NCI-H187 (cell line): ENCODE measurements at places on chromosomes 2 and 18.
A peak's percentile ranks its signal among the peaks of the same experiment; 100 is the strongest.

DNA sequence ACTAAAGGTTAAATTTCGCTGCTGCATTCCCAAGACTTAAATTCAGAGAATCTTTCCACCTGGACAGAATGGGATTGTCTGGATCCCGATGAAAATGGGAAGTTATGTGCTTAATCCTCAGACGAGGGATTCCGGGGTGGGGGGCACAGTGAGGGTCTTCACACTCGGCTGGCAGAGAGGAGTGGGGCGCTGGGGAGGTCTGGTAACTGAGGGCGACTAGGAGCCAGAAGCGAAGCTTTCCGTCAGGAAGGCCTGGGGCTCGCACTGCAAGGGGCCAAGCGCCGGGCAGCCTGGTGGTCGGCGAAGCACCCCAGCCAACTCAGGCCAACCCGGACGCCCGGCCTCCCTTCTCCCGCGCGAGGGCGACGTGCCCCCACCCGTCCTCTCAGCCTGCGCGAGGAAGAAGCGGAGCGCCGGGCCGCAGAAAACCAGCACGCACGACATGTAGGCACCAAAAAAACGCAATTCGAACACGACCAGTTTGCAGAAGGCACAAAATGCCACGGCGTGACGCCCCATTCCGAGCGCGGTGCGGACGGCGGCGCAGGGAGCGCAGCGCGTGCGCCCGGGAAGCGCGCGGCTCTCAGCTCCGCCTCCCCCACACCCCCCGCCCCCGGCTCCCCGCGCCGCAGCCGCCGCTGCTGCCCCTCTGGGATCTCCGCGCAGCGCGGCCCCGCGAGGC, 188.1 kb downstream of the ZEB2 start:
- no peak for DNase-seq

- DNase-seq: no peak
Observed at GRCh38 chr18:32930695-32931301, 158.0 kb upstream of the KLHL14 start.

DNA sequence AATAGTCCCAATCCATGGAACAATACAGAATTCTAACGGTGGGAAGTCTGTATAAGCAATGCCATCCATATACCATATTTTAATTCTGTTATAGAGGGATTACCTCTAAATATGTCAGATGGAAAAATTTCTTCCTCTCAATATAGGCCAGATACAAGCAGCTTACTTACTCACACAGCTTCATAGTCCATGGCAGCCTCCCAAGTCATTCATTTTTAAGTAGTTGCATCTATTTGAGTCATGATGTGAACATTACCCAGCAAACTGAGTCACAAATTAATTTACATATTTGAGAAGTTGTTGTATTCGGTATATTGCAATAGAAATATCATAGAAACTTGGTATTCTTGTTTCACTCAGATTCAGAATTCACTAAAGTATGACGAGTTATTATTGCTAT, 20.3 kb downstream of the TBR1 start:
- no peak for DNase-seq

DNA sequence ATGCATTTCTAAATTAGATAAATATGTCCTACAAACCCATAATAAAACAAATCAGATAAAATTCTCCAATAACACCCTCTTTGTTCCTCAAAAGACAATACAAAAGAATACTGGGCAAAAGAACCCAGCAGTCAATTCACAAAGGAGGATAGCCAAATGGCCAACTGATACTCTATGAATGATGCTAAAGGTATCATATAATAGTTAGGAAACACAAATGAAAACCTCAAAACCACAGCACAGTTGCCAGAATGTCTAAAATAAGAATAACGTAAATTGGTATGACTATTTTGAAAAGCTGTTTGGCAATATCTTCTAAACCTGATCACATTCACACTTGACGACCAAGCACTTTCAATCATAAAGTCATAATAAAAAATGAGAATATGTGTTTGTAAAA, 315.4 kb downstream of the CDH7 start:
- no peak for DNase-seq

DNA sequence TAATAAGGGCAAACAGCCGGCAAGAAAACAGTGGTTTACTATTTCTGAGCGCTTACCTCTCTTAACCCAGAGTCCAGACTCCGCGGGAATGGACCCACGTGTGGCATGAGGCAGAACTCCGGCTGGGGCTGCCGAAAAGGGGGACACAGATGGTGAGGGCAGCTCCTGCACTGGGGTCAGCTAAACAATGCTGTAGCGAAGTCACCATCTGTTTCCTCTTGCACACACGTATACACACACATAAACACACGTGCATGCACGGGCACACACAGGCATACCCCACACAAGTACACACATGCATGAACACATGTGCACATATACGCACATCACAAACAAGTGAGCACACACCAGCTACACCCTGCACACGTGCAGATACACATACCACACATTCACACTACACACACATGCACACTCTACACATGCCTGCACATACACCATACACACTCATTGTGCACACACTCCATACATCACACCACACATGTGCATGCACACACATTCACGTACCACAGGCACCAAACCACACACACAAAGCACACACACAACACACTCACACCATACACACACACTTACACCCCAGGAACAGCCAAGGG, 105.9 kb upstream of the ID2 start:
- DNase-seq: no peak

- DNase-seq: no peak
Observed at GRCh38 chr2:218229239-218229638, 12.2 kb downstream of the ARPC2 start.

- DNase-seq: peak; percentile 11
Observed at GRCh38 chr2:205889114-205889513, 196.9 kb downstream of the INO80D start.

GRCh38 chr18:59517446-59518165, 158.5 kb upstream of the LMAN1 start:
- DNase-seq: no peak

- no peak for DNase-seq
Observed at GRCh38 chr18:74500372-74500771, 4.2 kb downstream of the CNDP2 start.

GRCh38 chr2:152395572-152395971, 60.6 kb downstream of the FMNL2 start:
- DNase-seq: no peak

DNA sequence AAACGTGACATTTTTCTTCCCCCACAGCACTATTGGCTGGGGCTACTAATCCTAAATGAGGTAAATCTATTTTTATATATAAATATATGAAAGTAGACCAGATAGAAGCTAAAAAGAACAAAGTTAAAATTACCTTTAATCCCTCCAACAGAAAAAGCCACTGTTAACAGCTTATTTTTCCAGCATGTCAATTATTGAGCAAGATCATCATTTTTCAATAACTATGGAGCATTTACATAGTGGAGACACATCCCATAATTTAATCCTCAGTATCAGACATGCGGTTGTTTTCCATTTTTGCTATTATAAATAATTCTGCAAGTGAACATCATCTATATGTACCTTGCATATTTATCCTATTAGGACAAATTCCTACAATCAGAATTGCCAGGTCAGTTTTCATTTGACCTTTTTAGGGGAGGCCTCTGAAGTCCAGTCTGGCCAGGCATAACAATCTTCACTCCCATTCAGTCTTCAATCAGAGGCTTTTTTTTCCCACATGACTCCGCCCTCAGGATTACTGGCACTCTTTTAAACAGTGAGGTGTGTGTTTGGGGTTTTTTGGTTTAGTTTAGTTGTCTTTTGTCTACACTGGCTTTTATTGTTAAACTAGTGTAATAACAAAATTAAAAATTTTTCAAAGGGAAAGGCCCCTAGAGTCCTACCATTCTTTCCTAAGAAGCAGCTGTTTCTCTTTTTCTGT, 29.2 kb downstream of the SMARCAL1 start:
- DNase-seq: no peak

GRCh38 chr2:169661265-169661664, 32.9 kb downstream of the CFAP210 start:
- no peak for DNase-seq

- DNase-seq: no peak
Observed at GRCh38 chr2:108943751-108944150, 45.3 kb downstream of the EDAR start.

DNA sequence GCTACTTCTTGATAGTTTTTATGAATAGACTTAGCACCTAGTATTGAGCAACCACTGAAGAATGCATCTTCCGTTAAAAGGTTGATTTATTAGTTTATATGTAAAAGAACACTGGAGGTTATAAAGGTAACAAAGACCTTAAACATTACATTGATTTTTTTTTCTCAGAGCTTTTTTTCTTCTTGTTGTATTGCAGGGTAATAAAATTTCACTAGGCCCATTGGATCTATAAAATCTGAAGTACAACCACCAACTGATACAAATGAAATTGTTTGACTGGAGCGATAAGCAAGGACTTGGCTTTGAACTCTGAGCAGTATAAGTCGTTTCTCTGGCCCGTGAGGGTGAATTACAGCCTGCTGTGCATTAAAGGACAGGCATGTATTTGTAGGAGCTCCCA, 344.0 kb downstream of the LRRTM1 start:
- DNase-seq: no peak

GRCh38 chr2:203763241-203763937, 57.0 kb downstream of the CD28 start:
- no peak for DNase-seq

GRCh38 chr18:31247574-31248199, 70.3 kb upstream of the DSG1 start:
- no peak for DNase-seq

GRCh38 chr2:96954011-96954846, 32.2 kb downstream of the FAM178B start:
- DNase-seq: no peak

- no peak for DNase-seq
Observed at GRCh38 chr2:160332318-160332717, 132.2 kb upstream of the ITGB6 start.

DNA sequence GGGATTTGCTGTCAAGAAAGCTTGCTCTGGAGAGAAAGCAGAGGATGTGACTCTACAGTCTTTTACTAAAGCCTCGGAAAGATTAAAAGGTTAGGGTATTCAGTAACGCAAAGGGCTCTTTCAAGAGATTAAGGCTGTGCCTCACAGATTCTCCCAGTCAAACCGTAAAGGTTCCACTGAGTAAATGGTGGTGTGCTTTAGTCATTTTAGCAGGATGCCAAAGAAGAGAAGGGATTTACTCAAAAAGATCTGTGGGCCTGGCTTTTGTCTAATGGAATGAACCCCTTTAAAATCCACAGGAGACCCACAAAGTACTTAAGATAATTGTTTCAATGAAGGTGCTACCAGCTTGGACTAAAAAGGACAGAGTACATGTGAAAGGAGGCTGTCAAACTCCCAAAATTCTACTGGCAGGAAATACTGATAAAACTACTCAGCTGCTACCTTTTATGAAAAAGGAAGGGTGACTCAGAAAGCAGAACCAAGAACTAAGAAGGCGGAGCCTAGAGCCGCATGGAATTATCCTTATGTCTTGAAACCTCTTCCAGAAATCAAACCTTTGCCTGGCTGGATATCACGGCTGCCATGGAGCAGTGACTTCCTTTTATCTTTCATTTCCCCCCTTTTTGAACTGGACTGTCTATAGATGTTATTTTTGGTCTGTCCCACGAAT, 670.2 kb upstream of the ZEB2 start:
- DNase-seq: no peak

DNA sequence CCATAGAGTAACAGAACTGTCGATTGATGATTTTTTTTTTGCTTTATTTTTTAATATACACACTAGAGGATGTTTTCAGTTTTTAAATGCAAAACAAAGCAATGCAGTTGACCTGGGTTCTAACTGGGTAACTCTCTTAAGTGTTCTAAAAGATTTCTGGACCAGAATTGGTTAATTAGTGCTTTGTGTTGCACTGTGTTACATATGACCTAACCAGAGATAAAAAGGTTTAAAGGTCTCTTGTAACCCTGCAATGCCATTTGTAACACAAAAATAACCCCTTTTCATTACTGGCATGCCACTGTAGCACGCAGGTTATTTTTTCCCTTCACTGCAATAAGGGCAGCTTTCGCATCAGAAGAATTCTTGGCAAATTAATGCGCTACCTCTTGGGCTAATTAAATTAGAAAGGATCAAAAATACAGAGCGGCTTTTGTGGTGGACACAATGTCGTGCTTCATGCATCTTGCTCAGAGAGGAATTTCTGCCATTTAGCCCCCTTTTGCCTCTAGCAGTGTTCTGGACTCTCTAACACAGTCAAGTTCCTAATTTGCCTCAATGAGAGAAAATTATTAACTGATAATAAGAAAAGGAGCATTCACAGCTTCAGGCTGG, 250.8 kb upstream of the ZEB2 start:
- no peak for DNase-seq

DNA sequence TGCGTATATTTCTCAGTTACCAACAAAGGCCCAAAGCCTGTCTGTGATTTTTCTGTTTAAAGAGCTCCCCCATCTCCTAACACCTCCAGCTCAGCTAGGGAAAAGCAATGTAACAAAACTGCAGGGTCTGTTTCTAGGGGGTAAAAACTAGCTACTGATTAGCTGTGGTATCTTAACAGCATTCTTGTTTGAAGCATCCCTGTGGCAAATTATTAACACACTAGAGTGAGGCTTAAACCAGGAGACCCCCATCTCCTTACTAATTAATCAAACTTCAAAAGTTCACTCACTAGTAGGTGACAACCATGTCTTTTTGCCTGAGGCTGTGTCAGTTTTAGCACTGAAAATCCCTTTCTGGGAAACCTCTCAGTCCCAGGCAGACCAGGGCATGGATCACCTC, 186.2 kb upstream of the PARD3B start:
- no peak for DNase-seq

GRCh38 chr2:212858496-212858895, 292.9 kb downstream of the IKZF2 start:
- DNase-seq: no peak

GRCh38 chr2:39247512-39248043, 3.8 kb upstream of the CDKL4 start:
- DNase-seq: no peak

GRCh38 chr2:112295407-112296078, 20.1 kb downstream of the ZC3H6 start:
- no peak for DNase-seq

DNA sequence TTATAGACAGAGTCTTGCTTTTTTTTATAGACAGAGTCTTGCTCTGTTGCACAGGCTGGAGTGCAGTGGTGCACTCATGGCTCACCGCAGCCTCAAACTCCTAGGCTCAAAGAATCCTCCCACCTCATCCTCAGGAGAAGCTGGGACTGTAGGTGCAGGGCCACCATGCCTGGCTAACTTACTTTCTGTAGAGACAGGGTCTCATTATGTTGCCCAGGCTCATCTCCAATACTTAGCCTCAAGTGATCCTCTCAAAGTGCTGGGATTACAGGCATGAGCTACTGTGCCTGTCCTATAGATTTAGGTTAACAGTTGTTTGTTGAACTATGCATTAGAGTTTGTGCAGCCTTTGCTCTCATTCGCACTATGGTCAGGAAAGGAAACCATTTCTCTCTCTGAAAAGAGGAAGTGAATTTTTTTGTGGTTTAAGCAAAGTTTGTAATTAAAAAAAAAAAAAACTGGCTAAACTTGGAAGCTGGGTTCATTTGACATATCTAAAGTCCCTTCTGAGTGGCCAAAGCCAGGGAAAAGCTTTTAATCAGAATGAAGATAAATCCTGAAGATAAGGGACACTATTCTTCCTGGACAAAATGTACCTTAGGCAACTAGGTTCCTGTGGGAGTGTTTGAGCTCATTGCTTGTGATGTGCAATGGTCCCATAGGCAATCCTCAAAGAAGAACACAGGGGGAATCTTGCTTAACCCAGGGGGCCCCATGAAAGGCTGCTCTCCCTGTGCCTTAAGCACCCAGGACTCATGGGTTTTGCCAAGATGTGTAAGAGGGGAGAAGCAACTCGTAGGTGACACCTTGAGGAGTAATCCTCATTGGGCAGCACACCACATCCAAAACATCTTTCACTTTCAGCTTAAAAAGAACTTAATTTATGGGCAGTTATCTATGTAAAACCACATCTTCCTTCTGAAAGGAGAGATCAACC, 201.7 kb downstream of the MREG start:
- DNase-seq: no peak
